ENCODE measurements at places on chromosomes 16 and 17.
A peak's percentile ranks its signal among the peaks of the same experiment; 100 is the strongest.

DNA sequence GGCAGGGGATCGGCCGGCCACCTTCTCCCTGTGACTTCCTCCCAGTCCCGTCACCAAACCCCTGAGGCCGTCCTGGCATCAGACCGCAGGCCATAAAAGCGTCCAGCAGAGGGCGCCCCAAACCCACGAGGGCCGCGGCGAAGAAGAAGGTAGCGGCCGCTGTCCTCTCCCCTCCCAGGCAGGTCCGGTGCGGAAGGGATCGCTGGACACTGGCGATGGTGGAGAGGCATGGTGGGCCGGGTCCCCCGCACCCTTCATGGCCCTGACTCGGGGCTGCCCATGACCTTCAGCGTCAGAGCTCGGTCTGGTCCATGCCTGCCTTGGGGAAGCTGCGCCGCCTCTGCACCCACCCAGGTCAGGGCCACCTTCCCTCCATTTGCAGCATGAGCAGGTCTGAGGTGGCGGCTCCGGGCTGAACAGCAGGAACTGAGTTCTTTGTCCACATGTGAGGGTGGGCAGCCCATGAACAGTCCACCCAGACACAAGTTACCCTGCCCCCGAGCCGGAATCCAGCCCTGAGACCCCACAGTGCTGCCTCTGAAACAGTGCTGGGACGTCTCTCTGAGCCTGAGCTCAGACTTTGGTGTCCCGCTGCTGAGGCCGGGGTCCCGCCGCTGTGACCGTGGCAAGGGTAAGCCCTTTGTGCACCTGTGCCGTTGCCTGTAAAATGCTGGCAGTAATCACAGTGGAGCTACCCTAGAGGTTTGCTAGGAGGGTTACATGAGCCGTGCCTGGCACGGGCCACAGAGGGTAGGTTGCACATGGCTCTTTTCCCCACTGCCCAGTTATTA lies 40.8 kb upstream of the CMIP start:
- DNase-seq, result peak; percentile 56

DNA sequence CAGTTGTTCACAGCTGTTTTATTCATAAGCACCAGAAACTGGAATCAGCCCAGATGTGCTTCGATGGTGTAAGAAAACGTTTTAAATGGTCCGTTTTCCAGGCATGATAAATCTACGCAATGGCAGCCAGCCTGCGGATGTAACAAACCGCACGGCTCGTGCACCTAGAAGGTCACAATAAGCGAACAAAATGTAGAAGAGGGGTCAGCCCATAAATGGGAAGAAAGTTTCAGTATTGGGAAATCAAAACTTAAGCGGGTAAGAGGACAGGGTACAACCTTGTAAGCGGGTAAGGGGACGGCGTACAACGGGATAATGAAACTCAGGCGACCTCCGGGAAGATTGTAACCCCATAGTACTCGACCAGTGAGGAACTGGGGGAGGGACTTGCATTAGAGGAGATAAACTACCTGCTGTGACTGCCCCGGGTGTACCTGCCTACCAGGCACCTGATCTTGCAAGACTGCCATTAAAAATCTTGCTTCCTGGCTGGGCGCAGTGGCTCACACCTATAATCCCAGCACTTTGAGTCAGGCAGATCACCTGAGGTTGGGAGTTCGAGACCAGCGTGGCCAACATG lies 66.6 kb downstream of the ANKRD11 start:
- DNase-seq, result no peak

DNA sequence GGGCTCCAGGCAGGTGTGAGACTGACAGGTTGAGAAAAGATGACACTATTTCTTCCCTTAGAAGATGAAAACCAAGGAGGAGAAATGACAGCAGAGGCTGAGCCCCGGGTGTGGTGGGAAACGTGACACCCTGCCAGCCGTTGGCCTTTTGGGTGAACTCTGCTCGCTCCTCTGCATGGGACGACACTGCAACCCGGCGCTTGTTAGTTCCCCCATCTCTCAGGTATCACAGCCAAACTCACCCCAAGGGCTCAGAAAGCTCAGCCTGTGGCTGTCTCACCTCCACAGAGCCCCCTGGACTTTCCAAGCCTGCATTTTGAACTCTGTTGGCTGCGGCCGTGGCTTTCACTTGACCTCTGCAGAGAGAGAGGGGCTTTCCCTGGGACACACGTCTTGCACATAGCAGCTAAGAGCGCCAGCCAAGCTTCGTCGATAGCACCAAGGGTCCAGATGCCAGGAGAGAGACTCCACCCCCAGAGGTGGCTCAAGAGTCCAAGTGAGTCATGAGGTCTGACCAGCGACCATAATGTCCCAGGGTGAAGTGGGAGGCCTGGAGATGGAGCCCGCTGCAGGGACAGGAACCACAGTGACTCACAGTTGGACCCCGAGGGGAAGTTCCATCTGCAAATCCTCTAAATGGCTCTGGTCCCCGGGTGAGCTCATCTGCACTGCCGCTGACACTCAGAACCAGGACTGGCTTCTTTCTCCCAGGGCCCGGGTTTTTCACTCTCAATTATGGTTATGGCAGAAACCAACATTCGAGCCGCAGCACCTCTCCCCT lies 301.9 kb downstream of the SOX9 start:
- DNase-seq, result no peak

DNA sequence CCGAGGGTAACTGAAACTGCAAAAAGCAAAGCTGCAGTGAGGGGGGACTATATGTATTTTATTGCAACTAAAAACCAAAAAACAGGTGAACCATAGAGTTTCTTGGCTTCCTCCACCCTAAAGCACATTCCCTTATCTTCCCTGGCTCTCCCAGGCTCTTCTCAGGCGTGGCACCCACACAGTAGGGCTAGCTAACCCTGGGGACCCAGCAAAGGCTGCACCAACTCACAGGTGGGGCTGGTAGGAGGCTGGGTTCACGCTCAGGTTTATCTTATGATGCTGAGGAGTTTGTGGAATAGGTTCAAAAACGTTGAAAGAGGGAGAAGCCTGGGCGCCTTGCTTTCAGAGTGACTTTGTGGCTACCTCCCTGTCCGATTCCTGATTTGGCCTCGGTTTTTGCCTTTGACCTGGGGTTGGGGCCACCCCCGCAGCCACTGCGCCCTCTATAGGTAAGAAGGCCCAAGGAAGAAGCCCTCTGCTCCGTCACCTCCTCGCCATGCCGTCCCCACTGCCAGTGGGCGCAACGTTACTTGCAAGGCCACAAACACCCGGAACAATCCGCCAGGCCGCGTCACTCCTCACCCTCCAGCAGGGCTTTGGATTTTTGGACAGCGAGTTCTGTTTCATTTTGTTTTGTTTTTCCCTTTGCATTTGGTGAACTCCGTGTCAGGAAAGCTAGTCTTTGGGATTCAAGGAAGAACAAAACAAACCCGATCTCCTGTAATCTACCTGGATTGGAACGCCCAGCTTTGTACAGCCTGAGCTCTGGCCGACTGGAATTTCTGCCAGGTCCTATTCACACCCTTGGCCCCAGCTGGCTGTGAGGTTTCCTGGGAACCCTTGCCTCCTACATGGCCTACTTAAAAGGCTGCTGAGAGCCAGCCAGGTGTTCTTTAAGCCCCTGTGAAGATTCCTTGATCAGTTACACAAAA lies 60.8 kb downstream of the TBC1D16 start:
- no peak for DNase-seq

DNA sequence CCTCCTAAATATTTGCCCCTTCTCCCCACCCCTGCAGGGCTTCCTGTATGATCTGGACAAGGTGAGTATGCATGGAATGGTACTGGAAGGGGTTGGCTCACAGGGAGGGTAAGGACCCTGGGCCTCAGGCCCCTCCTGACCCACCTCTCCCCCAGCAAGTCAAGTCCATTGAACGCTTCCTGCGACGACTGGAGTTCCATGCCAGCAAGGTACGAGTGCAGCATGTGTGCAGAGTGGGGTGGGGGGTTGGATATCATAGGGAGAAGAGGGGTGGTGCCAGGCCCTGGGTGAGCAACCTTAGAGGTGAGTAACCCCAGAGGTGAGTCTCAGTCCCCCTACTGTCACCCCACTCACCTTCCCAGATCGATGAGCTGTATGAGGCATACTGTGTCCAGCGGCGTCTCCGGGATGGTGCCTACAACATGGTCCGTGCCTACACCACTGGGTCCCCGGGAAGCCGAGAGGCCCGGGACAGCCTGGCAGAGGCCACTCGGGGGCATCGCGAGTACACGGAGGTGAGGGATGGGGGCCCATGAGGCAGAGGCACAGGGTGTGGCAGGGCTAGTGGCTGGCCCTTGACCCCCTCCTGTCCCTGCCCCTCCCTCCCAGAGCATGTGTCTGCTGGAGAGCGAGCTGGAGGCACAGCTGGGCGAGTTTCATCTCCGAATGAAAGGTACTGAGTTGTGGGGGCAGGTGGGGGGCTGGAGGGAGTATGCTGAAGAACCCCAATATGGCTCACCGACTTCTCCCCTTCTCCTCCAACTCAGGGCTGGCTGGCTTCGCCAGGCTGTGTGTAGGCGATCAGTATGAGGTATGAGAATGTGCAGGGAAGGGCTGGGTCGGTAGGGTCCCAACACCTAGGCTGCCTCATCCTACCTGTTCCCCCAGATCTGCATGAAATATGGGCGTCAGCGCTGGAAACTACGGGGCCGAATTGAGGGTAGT lies 11.3 kb downstream of the RIPOR1 start:
- no peak for DNase-seq

GRCh38 chr17:17073030-17073564 lies 30.8 kb downstream of the MPRIP start:
- no peak for DNase-seq

- no peak for DNase-seq
Measured at GRCh38 chr17:1126250-1126797, 53.5 kb downstream of the ABR start.
